ENCODE measurements at places on chromosomes 1 and 21. TPM values are rescaled to one million over a fixed set of nuclear protein-coding genes. Genes with fewer than 3 reads are reported as not detected.

- no peak for DNase-seq
These were observed 55.0 kb upstream of the MACF1 start for GRCh38 chr1:39149509-39149908.

GRCh38 chr21:31780944-31781343, 49.0 kb upstream of the SCAF4 start:
- no peak for DNase-seq

DNA sequence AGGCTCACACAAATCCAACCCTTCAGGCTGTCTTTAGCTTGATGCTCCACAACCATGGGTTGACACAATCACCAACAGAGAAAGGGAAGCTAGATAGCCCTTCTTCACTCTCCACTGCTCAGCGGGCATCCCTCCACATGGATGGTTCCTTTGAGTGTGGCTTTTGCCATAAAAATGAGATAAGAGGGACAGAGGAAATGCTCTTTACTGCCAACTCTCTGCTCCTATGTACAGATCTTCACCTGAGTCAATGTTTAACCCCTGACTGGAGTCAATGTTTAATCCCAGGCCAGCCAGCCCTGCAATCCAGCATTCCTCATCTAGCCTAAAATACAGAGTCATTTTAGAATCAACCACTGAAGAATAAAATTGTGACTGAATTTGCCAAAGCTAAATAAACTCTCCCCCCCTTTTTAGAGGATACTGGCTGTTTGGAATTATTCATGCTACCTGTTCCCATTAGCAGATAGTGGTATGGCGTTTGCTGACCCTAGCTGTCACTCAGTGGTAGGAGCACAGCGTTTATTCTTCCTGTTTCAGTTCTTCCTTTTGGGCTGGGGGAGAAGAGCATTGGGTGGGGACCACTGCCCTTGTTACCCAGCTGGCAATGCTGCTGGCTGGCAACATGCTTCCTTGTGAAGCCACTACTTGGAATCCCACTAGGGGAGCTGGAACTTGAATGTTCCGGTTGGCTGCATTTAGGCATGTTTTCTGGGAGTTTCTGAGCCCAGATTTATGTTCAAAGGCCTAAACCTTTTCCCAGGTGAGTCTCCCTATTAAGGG, 5.2 kb upstream of the PIGR start:
- no peak for DNase-seq

GRCh38 chr1:244027491-244028145, 23.5 kb upstream of the ZBTB18 start:
- DNase-seq = no peak

DNA sequence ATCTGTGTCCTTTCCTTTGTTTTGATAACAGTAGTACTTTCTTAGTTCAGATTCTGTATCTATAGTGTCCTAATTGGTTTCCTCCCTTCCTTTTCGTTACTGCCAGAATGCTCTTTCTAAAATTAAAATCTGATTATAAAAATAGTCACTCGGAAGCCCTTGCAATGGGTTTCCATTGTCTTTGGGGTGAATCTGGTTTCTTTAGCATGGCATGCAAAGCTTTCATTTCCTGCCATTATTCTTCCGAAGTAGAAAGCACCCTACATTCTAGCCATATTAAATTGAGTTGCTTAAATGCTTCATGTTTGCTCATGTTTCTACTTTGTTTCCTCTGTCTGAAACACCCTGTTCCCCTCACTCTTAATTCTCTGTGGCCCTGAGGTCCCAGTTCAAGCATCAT, 53.2 kb upstream of the MACF1 start:
- DNase-seq = no peak

DNA sequence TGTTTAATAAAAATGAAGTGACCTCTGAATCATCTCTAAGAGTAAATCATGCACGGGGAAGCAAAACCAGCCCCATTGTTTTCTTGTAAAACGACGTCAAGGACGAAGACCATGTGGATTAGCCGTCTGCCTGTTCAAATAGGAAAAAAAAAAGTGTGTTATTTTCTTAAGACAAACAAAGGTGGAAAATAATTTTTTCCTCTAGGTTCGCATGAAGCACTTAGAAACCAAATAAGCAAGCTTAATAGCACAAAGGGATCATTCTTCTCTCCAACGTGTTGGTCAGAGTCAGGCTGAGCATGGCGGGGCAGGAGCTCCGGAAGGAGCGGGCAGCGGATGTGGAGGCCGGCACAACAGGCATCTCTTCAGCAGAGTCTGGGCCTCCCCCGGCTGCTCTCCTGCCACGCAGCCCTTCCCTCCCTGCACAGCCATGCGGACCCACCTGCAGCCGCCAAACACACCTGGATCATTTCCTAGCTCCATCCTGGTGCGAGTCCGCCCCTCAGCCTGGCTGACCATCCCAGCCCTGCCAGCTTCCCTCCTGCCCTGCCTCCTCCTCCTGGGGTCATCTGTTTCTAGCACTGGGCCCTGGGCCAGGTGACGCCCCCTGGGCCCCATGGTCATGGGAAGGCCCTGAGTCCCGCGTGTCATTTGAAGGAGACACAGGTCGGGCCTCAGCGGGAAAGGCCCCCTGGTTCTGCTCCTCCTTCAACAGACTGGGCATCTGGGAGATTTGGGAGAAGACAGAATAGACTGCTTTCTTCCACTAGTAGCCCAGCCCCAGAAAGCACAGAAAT, 40.2 kb downstream of the MX1 start:
- DNase-seq = no peak

DNA sequence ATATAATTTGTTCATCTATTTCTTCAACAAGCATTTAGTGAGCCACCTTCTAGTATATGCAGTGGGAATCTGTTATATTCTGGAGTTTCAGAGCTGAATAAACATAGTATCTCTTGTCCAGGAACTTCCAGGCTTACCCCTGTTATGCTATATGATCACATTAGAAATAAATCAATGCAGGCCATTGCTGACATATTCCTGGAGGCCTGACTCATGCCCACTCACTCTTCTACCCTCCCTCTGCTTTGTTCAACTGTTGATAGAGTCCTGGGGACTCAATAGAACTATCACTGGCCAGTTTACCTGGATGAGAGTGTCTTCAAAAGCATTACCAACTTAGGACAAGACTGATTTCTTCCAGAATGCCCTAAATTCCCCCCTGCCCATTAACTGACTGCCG, 29.3 kb upstream of the SRSF10 start:
- DNase-seq = no peak

DNA sequence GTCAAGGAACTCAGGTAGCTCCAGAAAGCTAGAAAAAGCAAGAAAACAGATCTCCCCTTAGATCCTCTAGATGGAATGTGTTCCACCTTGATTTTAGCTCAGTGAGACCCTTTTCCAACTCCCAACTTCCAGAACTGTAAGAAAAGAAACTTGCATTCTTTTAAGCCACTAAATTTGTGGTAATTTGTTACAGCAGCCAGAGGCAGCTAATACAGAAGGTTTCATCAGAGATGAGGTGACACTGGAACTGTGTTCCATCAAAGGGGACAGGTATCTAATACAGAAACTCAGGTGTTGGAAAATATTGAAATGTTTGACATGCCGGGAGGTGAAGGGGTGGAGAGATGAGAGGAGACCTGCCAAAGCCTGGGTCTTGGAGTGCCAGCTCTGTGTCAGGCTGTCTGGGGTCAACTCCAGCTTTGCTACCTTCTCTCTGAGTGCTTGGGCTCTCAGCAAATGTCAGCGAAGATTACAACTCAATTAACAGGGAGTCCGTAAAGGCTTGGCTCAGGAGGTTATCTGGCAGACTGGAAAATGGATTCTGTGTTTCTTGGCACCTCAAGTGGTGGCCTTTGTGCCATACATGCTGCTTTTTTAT, 71.3 kb downstream of the PLPP3 start:
- peak; percentile 47 for DNase-seq

GRCh38 chr1:13772271-13772670, 72.3 kb downstream of the PRDM2 start:
- no peak for DNase-seq

Gene MX1
- total RNA-seq = not detected

Gene TEX38
- total RNA-seq = 1.2 TPM

Gene RNU1-2
- under 0.01 TPM for total RNA-seq

Gene HCN3
- total RNA-seq = 3.5 TPM

Gene TRABD2B
- total RNA-seq = 0.60 TPM

Gene NCAM2
- total RNA-seq = 0.45 TPM

Gene NPR1
- total RNA-seq = 1.4 TPM

Gene ANKRD13C
- 26.3 TPM for total RNA-seq

Gene CNKSR1
- 9.7 TPM for total RNA-seq
